ENCODE measurements at places on chromosomes 16 and 17. TPM values are rescaled to one million over a fixed set of nuclear protein-coding genes. Genes with fewer than 3 reads are reported as not detected.

Gene HOXB2
- polyA plus RNA-seq = 16.8 TPM

Gene ELMO3
- polyA plus RNA-seq = 4.1 TPM

GRCh38 chr17:66549311-66549704, 246.9 kb downstream of the PRKCA start:
- no peak for DNase-seq

GRCh38 chr16:65743558-65743957, 621.7 kb upstream of the CDH11 start:
- no peak for DNase-seq

Data from endothelial cell of umbilical vein (primary cell).